ENCODE measurements at places on chromosomes 2 and 18.

DNA sequence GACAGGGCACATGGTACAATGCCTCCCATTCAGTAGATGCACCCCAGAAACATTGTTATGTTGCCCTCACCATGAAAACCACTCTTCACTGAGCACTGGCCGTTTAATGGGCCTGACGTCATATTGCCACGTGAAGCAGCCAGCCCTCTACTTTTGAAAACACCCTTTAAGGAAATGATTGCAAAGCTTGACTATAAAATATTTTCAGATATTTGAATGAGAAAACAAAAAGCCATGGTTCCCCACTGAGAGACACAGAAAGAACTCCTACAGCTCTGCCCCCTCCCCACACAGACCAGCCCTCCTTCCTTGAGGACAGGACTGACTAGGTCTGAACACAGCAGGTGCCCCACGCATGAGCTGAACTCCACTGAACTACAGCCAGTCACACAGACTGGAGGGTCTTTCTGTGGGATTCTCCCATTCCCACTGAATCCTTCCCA is 349.1 kb downstream of the ANAPC1 start:
- DNase-seq = peak; percentile 48

DNA sequence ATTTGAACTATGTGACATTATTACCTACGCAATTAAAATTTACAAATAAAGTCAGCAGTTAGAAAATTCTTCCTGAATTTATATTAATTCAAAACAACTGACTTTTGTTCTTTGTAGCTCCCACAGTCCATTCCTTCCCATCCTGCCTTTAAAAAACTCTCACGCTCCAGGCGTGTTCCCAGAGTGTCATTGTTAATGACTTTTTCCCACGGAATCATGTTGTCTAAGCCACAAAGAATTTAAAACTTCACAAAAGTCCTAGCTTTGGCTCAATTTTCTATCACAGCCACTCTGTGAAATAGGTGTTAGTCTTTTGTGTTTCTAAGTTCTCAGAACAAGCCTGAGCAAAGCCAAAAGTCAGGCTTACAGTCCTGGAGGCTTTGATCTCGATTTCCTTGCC is 26.5 kb downstream of the SLC1A4 start:
- DNase-seq = no peak

DNA sequence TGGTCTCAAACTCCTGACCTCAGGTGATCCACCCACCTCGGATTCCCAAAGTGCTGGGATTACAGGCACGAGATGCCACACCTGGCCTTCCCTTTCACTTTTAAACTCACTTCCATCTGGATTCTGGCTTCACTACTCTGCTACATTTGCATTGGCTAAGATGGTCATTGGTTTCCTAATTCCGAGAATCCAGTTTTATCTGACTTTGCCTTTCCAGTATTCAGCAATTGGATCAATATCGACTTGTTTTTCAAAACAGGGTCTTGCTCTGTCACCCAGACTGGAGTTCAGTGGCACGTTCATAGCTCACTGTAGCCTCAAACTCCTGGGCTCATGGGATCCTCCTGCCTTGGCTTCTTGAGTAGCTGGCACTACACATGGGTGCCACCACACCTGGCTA is 4.7 kb upstream of the CD302 start:
- DNase-seq = no peak

GRCh38 chr2:145316496-145316895 is 796.6 kb upstream of the ZEB2 start:
- no peak for DNase-seq

GRCh38 chr2:122749405-122749804 is 994.0 kb downstream of the TSN start:
- DNase-seq = no peak

GRCh38 chr2:16135913-16136310 is 195.6 kb downstream of the MYCN start:
- DNase-seq = no peak

- no peak for DNase-seq
Observed at GRCh38 chr2:115913921-115914320, 1471.5 kb downstream of the DPP10 start.

DNA sequence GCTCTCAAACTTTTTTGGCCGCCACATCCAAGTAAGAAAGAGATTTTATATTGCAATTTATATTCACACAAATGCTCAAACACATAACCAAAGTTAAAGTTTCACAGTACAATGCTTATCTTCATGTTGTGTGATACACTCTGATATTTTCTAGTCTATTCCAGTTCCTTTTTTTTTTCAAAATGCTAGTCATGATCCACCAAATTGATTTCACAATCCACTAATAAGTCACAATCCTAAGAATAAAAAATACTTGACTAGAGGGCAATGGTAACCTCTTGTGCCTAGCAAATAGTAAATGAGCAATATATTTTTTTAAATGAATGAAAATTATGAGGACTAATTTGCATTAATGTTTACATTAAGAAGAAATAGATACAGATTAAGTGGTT is 5.8 kb upstream of the PTPN4 start:
- DNase-seq = no peak

DNA sequence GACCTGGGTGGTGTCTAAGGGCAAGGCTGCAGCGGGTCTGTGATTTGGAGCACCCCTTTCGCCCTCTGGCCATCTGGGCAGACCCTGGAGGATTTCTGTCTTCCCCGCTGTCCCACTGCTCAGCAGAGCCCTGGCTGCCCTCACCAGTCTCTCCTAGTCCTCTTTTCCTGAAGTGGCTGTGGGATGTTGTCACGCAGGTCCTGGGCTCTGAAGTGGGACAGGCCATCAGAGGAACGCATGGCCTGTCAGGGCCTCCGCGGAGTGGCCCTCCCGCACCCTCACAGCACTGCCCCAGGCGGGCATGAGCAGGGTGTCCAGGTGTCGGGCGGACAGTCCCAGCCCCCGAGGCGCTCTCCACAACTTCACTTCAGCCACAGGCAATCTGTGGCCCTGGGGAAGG is 1.1 kb upstream of the TMEM185B start:
- DNase-seq = no peak

DNA sequence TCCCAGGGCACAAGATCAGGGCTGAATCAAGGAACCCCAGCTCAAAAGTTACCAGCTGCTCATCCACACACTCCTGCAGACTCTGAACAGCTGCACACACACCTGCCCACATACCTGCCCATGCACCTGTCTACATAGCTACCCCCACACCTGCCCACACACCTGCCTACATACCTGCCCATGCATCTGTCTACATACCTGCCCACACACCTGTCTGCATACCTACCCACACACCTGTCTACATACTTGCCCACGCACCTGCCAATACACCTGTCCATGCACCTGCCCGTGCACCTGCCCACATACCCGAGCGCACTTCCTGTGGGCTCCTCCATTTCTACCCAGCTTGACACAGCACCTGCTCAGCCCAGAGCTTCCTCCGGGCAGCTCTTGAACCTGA is 122.8 kb upstream of the AGAP1 start:
- DNase-seq = no peak

- DNase-seq = no peak
Observed at GRCh38 chr2:22536133-22536532, 848.8 kb upstream of the KLHL29 start.

GRCh38 chr2:207624185-207625013 is 795 bp downstream of the METTL21A start:
- peak; percentile 67 for DNase-seq

DNA sequence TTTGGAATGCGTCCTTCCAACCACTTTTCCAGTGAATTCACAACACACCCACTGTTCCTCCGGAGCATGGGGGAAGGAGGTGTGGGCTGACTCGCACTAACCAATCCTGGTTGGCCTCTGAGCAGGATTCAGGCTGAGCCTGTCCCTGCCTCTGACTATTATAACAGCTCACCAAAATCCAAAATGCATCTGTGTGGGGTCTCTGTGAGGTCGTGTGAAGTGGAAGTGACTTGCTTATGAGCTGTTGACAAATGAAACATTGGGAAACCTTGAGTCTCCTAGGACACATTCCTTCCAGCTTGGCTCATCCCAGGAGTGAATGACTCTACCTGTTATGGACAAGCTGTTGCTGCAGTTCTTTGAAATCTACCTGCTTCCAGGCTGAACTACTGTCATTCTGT is 1.5 kb downstream of the CIDEA start:
- DNase-seq = no peak

GRCh38 chr2:237693291-237693994 is 66.1 kb downstream of the LRRFIP1 start:
- peak; percentile 60 for DNase-seq

DNA sequence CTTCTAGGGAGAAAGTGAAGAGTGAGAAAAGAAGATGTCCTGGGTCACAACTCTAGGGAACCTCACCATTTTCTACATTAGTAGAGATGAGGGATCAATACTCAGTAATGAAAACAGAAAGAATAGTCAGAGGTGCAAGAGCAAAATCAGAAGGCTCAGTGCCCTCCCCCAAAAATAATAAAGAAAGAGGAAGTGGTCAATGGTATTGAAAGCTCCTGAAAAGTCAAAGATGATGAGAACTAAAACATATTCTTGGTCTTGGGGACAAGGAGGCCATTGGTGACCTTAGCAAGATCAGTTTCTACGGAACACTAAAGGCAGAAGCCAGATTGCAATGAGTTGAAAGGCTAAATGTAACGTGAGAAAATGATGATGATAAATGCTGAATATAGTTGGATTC is 24.5 kb upstream of the MYO1B start:
- DNase-seq = no peak

DNA sequence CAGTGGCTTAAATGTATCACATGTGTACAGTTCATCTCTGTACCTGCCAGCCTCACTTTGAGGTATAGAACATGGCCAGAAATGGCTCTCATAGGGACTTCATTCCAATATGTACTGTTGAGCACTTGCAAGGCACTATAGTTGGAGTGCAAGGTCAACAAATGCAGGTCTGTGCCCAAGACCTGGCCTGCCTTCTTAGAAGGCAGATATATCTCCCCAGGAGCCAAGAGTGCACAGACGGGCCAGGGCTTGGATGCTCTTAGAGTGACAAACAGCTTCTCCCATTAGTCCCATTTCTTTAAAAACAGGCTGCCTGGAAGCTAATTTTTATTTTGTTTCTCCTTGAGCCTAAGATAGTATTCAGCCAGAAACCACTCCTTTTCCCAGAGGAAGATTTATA is 7.3 kb downstream of the TEX261 start:
- DNase-seq = no peak

DNA sequence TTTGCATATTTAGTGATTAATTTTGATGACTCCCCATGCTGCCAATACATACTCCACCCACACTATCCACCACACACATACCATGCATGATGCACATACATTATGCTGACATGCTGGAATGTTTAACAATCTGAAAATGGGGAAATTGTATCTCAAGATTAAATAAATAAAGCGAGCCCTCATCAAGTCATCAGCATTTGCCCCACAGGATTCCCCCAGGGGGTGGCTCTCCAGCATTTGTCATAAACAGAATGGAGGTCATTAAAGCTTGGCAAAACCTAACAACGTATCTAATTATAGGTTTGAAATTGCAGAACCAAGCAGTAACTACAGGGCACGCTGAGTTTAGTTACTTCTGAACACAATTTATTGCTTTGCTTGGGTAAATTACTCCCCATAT is 141.2 kb upstream of the TACR1 start:
- DNase-seq = no peak

DNA sequence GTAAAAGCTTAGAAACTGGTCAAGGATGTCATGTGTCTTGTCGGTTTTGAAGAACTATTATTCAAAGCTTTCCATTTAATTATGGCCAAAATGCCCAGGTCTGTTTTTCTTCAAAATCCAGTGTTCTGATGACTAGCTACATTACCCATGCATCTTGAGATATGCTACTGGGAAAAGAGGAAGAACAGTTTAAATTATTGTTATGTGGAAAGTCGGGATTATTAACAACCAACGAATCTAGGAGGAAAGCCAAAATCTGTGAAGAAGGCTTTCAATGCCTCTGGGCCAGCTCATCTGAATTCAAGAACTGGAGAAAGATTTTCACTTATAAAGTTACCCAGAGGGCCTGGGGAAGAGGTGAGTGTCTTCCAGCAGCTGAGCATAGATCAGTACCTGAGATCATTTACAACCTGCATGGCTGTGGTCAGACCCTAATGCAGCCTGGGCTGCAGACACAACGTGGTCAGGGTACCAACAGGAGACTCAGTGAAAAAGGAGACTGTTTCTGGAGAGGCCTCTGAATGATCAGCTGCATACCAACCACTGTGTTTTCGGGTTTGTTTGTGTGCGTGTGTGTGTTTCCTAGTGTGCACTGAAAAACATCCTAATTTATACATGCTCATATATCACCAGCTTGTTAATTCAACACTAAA is 308.5 kb downstream of the NRXN1 start:
- DNase-seq = no peak

GRCh38 chr2:118055512-118056164 is 32.6 kb upstream of the INSIG2 start:
- no peak for DNase-seq

- DNase-seq = no peak
Observed at GRCh38 chr2:238289574-238289973, 1.2 kb upstream of the PER2 start.

DNA sequence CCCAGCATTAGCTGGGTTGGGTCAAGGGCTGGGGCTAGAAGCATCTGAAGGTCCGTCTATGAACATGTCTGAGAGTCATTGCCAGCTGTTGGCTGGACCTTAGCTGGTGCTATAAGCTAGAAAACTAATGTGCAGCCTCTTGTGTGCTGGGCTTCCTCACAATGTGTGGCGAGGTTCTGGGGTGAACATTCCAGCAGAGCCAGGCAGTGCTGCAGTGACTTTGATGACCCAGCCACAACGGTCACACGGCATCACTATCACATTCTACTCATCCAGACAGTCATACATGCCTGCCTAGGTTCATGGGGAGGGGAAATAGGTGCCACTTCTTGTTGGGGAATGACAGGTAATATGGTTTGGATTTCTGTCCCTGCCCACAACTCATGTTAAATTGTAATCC is 260.5 kb downstream of the CYP26B1 start:
- DNase-seq = no peak

DNA sequence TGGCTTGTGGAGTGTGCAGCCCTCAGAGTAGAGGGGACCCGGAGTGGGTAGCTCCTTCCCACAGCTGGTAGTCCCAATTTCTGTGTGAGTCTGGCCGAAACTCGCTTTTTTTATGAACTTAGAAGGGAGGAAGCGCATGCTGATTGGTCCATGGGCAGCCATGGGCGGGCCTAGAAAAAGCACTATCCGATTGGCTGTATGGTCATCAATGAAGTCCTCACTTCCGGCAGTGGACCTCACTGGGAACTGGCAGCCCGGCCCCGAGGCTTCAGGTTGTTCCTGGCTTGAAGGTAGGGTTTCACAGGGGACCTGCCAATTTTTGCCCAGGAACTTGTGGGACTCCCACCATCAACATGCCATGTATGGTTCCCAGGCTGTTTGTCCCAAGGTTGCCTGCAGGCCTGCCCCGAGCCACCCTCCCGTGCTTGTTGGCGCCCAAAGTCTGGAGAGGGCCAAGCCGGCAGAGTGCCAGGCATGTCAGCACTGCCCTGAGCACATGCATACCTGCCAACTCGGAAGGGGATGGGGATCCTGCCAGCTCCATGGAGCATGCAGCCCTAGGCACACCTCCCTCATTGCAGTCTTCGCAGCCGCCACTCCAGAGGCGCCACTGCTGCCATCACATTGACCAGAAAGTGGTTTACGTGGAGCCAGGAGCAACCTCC is 98.5 kb downstream of the ATP9B start:
- no peak for DNase-seq

DNA sequence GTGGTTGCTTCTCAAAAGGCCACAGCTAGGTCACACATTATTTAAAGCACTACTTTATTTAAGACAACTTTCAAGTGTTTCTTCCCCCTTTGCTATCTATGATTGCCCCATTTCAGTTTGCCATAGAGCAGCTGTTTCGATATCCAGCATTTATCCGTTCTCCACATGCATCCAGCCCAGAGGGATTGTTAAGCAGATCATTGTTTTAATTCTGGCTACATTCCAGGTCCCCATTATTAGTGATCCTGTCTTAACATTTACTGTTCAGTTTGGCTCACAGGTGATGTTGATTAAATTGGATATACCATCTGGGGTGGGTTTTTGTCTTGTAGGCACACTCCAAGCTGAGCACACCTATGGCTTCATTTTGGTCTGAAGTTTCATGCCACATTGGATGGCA is 638.7 kb downstream of the ZEB2 start:
- DNase-seq = no peak
